ENCODE measurements at places on chromosomes 13 and 19.
A peak's percentile ranks its signal among the peaks of the same experiment; 100 is the strongest.

DNA sequence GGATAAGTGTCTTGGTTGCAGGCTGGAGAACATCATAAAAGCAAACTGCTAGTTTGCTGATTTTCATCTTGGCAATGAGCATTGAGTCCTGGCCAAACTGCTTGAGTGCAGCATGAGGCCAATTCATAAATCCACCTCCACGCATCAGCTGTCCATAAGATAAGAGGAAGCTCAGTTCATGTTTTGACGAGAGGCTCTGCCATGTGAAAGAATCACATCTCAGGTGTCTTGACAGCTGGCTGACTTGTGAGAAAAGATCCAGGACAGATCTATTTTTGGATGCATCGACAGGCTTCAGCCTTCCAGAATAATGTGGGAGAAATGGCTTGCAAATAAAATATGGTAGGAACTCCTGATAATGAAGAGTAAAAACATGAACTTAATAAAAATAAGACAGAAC is 5.4 kb upstream of the ZNF682 start:
- DNase-seq: no peak

DNA sequence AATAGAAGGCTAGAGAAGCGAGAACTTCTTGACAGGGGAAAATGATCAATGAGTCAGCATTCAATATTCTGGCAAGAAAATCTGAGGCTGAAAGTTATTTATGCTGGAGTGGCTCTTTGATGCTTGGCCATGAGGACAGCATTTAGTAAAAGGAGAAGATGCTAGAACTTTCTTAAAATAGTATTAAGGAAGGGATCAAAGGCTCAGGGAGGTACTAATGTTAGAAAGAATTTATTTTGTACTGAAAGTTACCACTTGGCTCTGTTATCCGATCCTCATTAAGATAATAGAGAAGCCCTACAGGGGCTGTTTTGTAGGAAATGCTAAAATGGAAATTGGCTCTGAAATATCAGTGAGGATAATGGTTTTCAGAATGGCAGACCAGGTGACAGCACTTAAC is 1774.6 kb upstream of the PCDH20 start:
- DNase-seq: no peak

DNA sequence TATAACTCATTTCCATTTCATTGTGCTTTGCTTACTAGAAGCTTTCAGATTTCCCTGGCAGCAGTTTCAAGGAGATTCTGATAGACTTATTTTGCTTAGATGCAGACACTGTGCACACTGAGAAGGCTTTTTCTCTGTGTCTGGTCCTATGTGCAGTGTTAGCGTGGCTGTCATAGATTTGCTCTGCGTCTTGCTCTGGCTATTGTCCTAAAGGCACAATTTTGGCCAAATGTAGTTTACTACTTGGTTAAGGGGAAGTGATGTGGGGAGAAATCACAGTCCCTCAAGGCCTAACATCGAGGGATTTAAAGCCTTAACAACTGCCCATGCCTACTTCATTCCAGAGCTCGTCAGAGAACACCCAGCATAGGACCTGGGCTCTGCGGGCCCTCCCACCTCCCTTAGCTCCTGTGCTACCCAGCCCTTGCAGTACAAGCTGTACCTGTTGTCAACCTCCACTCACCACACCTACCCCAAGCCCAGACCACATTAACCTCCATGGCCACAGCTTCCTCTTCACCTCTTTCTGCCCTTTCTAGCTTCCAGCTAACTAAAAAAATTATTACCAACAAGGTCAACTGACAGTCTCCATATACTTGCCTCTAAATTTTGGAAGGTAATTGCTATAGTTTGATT is 38.9 kb upstream of the KATNAL1 start:
- no peak for DNase-seq

DNA sequence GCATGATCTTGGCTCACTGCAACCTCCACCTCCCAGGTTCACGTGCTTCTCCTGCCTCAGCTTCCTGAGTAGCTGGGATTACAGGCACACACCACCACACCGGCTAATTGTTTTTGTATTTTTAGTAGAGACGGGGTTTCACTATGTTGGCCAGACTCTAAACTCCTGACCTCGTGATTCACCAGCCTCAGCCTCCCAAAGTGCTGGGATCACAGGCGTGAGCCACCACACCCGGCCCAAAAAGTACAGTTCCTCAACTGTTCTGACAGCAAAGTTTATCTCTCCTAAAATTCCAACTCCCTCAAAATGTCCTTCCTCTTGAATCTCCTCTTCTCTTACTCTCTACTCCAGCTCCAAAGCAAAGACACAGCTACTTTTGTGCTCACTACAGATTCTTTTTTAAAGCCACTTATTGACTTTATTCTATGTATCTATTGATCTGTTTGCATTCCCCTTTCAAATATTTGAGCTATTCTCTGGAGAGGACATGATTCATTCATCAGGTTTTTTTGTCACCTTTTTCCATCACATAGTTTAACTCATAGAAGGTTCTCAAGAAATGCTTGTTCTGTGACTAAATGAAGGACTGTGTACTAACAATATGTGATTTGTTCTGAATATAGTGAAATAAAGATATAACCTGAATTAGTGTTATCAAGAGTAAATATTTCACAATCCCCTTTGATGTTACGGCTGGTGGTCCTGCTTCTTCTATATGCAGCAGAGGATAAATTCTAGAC is 142.2 kb downstream of the TBC1D4 start:
- DNase-seq: no peak

DNA sequence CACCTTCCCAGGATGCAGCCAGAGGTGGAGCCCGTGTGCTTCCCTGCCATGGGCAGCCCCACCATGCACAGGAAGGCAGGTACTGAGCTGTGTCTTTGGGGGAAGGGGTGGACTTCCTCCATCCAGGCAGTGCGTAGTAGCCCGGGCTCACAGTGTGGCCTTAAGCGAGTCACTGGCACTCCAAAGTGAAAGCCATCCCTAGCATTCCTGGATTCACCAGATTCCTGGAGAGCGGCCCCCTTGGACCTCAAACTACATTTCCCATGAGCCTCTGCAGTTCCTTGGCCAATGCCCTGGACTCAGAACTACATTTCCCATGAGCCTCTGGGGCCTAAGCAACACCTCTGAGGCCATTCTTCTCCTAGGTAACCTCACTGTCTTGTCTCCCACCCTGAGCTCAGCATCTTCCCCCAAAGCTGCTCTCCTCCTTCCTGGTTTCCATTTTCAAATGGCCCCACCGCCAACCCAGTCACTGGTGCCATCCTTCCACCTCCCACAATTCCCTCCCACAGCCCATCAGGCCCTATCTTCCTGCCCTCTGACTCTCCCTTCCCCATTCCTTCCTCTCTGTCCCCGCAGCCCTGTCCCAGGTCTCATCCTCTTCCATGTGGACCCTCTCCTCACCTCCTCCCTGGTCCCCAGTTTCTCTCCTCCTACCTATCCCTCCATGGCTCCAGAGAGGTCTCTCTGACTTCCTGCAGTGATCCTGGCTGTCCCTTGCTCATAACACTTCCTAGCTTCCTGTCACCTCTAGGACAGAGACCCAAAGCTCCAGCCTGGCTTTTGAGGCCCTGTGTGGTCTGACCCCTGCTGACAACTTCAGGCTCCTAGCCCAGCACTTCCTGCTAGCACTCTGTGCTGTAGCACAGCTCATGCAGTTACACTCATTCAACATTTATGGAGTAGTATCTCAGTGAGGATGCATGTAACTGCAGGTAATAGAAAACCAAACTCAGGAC is at the start of gene C19orf81:
TSS of gene C19orf81 (plus strand) at position 13 of the 959 bp plus-strand sequence. CDS start at position 13, 0 bp downstream.
- DNase-seq: no peak

- DNase-seq: no peak
Observed at GRCh38 chr13:103876571-103876970, 810.4 kb upstream of the SLC10A2 start.

- DNase-seq: no peak
Observed at GRCh38 chr19:35299523-35300338, 7.8 kb downstream of the MAG start.

DNA sequence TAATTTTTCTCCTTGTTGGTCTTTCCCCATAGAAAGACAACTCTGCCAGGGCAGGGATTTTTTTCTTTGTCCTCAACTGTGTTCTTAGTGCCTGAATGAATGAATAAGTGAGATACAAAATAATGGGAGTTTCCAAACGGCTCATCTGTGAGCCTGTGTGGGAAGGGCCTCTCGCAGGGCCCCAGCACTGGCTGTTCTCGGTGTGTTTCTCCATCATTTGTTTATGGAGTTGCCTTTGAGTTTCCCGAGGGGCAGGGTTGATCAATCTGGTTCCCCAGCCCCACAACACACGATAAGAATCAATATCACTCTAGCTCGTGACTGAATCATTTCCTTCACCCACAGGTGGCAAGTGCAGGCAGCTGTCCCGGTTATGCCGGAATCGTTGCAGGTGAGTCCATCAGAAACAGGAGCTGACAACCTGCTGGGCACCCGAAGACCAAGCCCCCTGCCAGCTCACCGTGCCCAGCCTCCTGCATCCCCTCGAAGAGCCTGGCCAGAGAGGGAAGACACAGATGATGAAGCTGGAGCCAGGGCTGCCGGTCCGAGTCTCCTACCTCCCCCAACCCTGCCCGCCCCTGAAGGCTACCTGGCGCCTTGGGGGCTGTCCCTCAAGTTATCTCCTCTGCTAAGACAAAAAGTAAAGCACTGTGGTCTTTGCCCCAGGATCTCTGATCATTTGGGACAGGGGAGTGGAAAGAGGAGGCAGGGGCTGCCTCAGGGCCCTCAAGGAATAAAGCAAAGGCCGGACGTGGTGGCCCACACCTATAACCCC is 14.9 kb downstream of the FXYD5 start:
- DNase-seq: no peak

DNA sequence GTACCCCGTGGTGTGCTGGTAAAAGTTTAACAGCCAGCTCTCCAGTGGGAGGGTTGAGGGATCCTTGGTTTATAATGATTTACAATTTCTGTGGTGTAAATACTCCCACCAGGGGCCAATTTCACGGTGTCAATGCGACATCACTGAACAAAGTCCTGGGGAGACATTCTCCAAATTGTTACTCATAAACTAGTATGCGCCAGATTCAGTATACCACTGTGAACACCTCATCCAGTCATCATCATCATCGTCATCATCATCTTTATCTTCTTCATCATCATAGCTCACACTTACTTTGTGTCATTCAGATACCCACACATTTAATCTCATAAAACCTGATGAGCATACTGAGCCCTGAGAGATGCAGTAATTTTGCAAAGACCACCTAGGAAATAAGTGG is 17.2 kb upstream of the TNFSF14 start:
- DNase-seq: no peak

GRCh38 chr13:75797719-75798118 is 161.6 kb downstream of the LMO7 start:
- no peak for DNase-seq

- no peak for DNase-seq
Observed at GRCh38 chr13:53254500-53254899, 225.9 kb downstream of the OLFM4 start.

DNA sequence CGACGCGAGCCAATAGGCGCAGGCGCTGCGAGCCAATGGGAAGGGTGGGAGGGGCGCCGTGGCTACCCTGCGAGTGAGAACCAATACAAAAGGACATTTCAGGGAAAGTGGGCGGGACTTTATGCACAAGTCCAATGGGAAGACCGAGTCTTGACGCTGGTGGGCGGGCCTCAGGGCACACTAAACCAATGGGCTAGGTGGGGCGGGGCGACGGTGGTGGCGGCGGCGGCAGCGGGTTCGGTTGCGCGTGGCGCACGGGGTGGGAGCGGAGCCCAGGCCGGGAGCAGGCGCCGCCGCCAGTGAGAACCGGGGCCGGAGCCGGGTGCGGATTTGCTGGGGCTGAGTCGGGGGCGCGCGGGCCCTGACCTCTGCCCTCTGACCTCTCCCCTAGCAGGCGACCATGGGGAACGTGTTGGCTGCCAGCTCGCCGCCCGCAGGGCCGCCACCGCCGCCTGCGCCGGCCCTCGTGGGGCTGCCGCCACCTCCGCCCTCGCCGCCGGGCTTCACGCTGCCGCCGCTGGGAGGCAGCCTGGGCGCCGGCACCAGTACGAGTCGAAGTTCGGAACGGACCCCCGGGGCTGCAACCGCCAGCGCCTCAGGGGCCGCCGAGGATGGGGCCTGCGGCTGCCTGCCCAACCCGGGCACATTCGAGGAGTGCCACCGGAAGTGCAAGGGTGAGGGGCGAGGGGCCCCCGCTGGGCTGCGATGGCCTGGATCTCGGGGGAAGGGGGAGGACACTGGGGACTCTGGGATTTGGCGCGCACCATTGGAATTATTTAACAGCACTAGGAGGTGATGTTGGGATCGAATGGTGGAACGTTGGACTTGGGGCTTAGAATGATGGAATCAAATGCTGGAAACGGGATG is at the start of gene TOMM40:
TSS of gene TOMM40 (plus strand) at position 239 of the 867 bp plus-strand sequence. CDS start at position 401, 162 bp downstream.
- no peak for DNase-seq

DNA sequence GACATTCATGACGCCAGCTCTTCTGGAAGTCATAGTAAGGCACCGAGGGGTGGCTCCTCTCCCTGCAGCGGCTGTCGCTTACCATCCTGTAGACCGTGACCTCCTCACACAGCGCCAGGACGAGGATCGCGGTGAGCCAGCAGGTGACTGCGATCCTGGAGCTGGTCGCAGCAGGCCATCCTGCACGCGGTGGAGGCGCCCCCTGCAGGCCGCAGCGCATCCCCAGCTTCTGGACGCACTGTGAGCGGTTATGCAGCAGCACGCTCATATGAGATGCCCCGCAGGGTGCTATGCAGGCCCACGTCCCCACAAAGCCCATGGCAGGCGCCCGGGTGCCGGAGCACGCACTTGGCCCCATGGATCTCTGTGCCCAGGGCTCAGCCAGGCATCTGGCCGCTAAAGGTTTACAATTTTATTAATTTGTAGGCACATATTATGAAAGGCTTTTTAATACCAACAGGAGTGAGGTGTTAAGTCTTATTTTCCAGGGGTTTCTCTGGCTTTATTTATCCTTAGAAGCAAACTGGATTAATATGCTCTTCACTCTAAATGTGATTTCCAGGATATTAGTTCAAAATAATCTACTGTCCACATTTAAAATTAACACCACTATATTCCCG is 35.6 kb upstream of the PSPC1 start:
- DNase-seq: peak; percentile 27

- peak; percentile 73 for DNase-seq
Observed at GRCh38 chr19:35030257-35031071, at the start of gene SCN1B. SCN1B (plus strand) TSS chr19:35030470; CDS start chr19:35030821, 351 bp downstream.

DNA sequence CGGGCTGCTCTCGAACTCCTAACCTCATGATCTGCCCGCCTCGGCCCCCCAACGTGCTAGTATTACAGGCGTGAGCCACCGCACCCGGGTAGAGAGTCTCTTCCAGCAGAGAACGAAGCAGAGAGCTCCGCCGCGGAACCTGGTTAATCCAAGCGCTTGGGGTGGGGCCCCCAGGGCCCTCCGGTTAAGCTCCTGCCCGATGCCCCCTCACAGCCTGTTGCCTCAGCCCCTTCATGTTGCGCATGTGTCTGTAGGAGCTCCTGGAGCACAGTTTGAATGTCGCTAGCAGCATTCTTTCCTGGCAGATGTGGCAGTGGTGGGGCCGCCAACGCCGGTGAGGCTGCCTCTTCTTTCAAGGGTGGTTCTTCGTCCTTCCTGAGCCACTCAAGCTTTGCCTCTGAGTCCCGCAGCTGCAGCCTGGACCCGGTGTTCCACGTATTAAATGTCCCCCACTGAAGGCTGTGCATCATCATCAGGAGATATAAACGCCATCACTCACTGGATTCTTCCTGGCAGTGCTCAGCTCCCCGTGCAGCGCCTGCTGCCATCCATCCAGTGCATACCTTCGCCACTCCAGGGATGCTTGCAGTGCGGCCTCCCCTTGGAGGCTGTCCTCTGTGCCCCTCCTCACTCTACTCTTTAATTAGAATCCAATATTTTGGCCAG is 1919.3 kb downstream of the PCDH9 start:
- no peak for DNase-seq

- DNase-seq: no peak
Observed at GRCh38 chr13:81211713-81212112, 870.8 kb upstream of the SPRY2 start.

- no peak for DNase-seq
Observed at GRCh38 chr19:9836021-9836420, 903 bp downstream of the PIN1 start.
